ENCODE measurements at places on chromosomes 1 and 21. TPM values are rescaled to one million over a fixed set of nuclear protein-coding genes. Genes with fewer than 3 reads are reported as not detected.

Gene GREM2
- total RNA-seq = not detected

Gene PRELP
- not detected for total RNA-seq

Gene SLC6A17
- total RNA-seq = 3.2 TPM

Gene RAB42
- 7.6 TPM for total RNA-seq

Gene PDC
- not detected for total RNA-seq

Gene KRTAP21-2
- total RNA-seq = not detected

Gene DENND2C
- 1.1 TPM for total RNA-seq

Gene TFAP2E
- total RNA-seq = 0.72 TPM

Gene PTGFRN
- total RNA-seq = 83.7 TPM

Gene SLC2A5
- not detected for total RNA-seq

Gene ABCA4
- total RNA-seq = 20.0 TPM
